ENCODE measurements at places on chromosomes 4 and X.

DNA sequence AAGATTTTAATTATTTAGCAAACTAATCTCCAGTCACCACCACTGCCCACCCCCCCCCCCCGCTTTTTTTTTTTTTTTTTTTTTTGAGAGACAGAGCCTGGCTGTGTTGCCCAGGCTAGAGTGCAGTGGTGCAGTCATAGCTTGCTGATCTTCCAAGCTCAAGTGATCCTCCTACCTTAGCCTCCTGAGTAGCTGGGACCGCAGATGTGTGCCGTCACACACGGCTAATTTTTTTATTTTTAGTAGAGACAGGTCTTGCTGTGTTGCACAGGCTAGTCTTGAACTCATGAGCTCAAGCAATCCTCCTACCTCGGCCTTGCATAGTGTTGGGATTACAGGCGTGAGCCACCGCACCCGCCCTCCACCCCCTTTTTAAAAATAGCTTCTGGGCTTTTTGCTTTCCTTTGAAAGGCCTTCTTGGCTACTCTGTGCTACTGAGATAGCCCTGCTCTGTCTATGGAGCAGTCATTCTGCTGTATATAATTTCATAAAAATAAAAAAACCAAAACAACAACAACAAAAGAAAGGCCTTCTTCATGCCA, 18.7 kb downstream of the TXLNG start:
- DNase-seq, result no peak

GRCh38 chr4:64195582-64195981, 213.7 kb downstream of the TECRL start:
- DNase-seq, result no peak

GRCh38 chr4:2662598-2662997, 93.5 kb downstream of the TNIP2 start:
- peak; percentile 45 for DNase-seq

DNA sequence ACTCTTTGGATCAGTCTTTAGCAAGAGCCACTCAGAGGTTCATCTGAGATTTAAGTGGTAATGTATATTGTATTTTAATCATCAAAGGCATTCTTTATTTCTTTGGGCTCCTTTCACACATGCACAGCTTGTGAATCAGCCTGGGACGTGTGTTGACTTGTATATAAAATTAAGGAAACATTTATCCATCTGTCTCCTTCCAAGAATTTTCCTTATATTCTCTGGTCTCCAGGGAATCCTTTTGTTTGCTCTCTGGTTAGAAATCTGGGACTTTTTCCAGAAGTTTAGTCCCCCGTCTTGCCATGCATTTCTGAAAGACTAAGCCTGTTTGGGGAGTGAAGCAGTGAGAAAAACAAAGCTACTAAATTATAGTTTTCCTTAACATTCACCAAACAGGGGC, 212.3 kb downstream of the DCAF12L2 start:
- no peak for DNase-seq

GRCh38 chr4:168694667-168695066, 197.8 kb downstream of the PALLD start:
- DNase-seq, result no peak

GRCh38 chr4:184419976-184420375, 54.4 kb downstream of the IRF2 start:
- DNase-seq, result no peak

DNA sequence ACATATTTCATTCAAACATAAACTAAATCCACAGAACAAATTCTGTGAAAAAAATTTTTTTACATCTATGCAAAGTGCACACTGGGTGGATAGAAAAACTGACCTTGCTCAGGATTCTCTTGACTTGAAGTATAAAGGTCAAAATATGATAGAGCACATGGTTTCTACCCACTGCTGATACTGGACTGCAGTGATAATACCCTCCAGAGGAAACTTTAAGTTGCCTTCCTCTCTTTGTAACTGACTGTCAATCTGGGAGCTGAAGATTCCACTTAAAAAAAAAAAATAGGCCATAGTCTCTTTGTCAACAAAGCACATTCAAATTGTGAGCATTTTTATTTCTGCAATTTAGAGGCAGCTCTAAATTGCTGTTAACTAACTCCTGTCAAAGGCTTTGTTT, 3.2 kb upstream of the AMMECR1 start:
- DNase-seq, result no peak

GRCh38 chr4:27407616-27408015, 547.0 kb downstream of the STIM2 start:
- DNase-seq, result no peak

DNA sequence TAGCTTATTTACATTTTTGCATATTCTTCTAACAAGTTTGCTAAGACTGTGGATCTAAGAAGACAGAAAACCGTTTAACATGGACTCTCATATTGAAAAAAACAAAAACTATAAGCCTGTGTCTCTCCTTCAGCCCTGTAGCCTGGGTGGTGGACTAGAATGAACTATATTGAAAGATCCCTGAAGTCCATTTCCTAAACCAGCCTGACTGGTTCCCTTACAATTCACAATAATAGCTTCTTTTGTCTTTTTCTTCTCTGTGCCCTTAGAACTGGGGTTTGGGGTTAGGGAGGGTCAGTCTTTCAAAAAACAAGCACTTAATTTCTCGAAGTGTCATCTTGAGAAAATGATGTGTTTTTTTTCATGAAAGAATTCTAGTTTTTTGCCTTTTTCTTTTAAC, 59.0 kb downstream of the GSTCD start:
- no peak for DNase-seq

DNA sequence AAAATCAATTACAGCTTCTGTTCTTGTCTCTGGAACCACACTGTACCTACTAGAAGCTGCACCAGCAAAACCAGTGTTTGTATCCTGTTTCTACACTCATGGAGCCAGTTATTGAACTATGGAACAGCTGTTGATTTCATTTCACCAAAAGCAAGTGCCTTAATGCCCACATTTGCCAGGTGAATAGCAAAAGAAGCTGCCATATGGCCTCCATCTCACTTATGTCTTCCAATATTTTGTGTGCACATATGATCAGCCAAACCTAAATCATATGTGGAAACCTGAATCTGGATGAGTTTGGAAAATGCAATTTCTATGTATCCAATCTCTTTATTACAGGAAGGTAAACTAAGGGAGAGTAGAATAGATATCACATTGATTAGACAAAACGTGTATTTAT, 415.8 kb upstream of the GRID2 start:
- no peak for DNase-seq

- DNase-seq, result no peak
Observed at GRCh38 chrX:16852617-16853179, 17.5 kb downstream of the RBBP7 start.

DNA sequence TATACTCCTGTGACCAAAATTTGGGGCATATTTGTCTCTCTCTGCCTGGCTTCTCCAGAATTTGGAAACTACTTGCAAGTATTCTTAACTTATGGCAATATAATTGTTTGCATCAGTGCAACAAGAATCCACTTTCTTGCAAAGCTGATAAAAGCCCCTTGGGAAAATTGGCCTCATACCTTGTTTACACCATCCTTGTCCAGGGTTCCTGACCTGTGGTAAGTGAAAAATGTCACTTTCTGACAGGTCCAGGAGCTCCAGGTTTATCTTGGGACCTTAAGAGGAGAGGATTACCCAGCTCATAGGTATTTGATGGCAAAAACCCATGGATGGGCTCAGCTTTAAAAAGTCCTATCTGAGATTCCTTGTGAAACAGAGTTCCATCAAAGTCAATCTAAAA, 29.3 kb upstream of the CXCL13 start:
- no peak for DNase-seq

DNA sequence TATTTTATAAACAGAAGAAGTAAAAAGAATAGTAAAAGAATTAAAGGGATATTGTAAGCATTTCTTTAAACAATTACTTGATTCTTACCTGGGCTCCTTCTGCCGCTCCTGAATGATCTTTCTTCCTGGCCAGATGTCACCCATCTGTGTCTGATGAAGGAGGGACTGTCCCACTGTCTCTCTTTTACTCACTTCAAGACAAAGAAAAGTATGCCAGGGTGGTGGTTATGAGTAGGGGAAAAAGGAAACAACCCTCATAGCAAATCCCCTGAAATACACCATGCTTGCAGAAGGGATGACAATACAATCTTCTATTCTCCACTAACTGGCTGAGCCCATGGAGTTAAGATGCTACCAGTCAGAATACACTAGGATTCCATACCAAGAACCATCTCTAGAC, 31.1 kb downstream of the SYTL4 start:
- DNase-seq, result no peak

DNA sequence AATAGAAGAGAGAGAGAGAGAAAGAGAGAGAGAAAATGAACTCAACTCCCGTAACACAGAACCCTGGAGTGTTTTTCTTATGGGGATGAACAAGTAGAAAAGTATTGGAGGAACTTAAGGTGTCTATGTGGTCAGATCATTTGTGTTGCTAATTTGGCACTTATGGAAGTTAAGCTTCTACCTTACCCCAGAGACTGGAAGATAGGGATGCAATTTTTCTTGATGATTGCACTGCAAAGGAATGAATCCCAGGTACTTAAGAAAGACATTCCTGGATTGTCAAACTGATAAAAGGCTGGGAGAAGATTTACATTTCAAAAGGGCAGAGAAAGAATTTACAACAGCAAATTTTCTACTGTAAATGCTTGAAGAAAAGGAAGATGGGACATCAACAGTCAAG, 57.2 kb downstream of the MAP9 start:
- DNase-seq, result no peak

- DNase-seq, result no peak
Observed at GRCh38 chrX:66035667-66036066, 4.2 kb downstream of the VSIG4 start.

DNA sequence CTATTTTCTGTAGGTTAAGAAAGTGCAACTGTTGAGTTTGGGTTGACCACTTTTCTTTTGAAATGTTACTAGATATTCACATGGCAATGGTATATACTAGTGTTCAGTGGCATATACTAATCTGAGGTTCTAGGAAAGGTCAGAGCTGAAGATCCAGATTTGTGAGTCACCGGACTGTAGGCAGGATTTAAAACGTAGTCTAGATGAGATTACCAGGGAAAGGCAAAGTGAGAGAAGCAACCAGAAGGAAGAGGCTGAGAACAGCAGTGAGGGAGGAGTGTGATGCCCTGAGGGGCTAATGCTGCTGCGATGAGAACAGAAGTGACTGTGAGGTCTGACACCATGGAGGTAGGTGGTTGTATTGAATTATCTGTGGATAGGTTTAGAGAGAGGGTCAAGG, 9.7 kb upstream of the PLA2G12A start:
- DNase-seq, result no peak

GRCh38 chrX:9542761-9543111, 77.9 kb downstream of the TBL1X start:
- DNase-seq, result no peak

DNA sequence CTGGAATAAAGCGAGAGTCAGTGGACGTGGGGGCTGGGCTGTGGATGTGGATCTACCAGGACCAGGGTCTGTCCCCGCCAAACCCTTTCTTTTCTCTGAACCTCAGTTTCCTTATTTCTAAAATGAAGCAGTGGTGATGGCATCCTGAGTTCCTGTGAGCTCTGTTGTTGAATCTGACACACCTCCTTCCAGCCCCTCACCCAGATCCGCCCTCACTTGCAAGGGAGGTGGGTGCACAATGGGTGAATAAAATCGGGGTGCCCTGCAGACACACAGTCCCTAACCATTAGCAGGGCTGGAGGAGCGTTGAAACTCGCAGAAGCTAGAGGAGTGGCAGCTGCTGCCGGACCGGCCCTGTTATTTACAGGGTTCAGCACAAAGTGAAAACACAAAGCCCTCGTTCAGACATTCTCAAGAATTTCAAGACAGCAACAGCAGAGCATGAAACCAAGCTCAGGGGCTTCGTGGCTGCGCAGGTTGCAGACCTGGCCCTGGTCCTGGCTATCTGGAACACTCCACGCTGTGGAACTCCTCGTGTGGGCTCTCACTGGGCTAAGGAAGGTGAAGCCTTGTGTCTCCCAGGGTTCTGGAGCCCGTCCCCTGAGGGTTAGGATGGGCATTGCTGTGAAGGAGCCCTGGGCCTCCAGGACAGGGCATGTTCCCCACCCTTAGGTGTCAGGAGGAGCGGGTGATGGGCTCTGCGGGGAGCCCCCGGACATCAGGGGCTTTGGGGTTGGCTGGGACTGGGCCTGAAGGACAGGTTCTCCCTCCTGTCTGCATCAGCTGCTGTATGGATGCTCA, 42.9 kb downstream of the PSAPL1 start:
- no peak for DNase-seq

- DNase-seq, result no peak
Observed at GRCh38 chrX:29468911-29469494, 746.4 kb upstream of the MAGEB2 start.
